NCI-H69 (cell line): ENCODE measurements at places on chromosomes 7 and 10.

GRCh38 chr7:159103382-159104187 lies 41.1 kb downstream of the VIPR2 start:
- no peak for DNase-seq

DNA sequence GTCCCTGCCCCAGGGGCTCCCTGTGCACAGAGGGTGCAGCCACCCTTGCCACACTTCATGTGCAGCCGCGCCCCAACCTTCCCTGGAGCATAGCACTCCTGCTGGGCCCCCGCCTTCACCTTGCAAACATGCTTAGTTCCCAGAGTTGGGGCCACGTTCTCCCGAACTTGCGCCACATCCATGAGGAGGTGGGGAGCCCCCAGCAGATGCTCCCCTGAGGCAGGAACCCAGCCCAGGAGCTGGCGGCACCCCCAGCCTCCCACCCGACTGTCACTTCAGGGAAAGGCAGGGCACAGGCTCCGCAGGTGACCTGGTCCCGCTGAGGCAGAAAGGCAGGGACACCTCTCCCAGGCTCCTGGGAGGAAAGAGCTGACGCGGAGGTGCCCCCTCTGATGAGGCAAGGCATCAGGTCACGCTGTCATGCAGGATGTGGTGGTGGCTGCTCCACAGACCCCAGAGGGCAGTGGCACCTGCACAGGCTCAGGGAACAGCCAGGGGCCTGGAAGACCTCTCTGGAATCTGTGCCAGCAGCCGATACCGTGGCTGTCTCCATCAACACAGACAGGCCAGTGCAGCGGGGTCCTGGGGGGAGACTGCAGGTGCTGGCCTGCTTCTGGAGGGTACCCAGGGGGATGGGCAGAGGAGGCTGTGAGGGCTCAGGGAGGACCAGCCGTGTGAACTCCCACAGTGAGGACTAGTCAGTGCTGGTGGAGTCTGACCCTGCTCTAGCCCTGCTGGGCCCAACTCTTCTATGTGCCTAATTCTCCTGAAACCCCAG lies 221.3 kb downstream of the MAD1L1 start:
- DNase-seq, result no peak

DNA sequence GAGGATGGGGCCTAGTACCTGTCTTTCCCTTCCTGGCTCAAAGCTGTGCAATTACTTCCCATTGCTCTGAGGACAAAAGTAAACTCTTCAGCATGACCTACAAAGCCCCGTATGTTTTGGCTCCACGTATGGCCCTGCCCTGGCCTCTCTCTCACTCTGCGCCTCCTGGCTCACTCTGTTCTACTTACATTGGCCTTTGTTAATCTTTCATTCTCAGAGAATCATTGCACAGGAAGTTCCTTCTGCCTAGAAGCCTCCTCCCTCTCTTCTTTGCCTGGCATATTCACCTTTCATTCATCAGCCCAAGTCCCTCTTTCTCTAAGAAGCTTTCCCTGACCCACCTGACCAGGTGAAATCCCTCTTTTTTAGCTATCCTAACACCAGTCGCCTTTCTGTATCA lies 23.9 kb downstream of the LIPM start:
- DNase-seq, result no peak

- no peak for DNase-seq
These were observed 29.1 kb downstream of the GPRIN2 start for GRCh38 chr10:46527241-46527811.

- peak; percentile 60 for DNase-seq
These were observed 131.6 kb downstream of the DIP2C start for GRCh38 chr10:557792-558328.

DNA sequence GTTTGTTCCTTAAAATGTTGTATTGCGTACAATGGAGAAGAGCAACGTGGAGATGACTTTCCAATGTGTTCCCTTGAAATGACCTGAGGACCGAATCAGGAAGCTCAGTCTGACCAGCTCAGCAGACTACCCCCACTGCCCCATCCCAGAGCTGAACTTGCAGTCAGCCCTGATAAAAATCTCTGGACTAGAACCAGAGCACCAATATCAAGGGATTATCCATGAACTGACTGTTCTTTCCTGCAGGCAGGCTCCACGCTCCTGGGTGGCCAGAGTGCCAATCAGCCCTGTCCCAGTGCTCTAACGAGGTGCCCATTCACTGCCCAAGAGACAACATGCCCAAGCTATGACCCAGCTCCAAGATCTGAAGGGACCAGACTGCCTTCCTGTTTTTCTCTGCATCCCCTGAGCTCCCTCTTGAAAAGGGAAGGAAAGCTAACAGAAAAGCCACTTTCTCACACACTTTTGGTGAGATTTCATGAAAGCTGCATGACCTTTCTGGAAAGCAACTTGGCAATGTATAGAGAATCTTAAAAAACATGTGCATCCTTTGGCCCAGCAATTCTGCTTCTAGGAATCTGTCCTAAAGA lies 130.2 kb downstream of the KCNMA1 start:
- no peak for DNase-seq

GRCh38 chr10:87654212-87654611 lies 5.5 kb upstream of the PAPSS2 start:
- DNase-seq, result peak; percentile 14

GRCh38 chr7:27198138-27198841 lies 1.6 kb downstream of the HOXA13 start:
- DNase-seq, result peak; percentile 55

DNA sequence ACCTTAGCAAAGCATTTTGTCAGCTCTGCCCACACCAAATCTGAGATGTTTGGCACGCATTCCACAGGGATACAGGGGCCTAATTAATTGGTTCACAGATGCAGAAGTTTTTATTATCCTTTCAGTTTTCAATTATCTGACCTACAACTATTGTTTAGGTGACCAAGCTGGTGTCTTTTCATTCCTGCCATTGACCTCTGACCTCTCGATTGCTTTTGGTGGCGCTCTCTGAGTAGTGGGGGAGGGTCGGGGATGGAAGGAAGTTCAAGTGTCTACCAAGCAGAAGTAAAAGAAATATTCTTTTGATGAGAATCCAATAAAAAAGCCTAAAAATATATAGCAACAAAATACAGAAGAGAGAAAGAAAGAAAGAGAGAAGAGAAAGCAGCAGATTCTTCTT lies 28.8 kb upstream of the KDM7A start:
- no peak for DNase-seq

DNA sequence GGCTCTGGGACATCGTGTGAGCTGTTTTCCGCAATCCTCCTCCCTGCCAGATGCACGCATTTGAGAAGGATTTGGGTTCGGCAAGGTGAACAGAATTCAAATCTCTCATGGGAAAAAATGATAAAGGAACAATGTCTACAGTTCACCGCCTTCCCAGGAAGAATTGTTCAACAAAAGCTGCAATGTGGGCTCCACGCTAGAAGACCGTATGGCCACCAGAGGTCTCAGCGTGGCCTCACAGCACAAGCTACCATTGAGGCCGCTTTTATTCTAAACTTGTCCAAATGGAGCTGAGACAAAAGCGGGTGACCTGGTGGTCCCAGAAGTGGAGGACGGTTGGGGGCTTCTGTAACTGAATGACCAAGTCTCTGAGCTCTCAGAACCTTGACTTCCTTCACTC lies 733.1 kb downstream of the PARD3 start:
- DNase-seq, result no peak
